Dermis blood vessel endothelial cell (primary cell): ENCODE measurements at places on chromosomes 12 and 14. TPM values are rescaled to one million over a fixed set of nuclear protein-coding genes. Genes with fewer than 3 reads are reported as not detected.

Gene RNASE1
- total RNA-seq = 28.6 and 64.0 TPM in 2 replicates

Gene TSPAN19
- under 0.01 TPM in 1 of 2 replicates, not detected in the other for total RNA-seq

Gene KRT83
- total RNA-seq = not detected in 2 replicates

Gene GPX2
- not detected in 2 replicates for total RNA-seq

Gene ACSM4
- not detected in 2 replicates for total RNA-seq

Gene CDH24
- 7.5 and 16.3 TPM in 2 replicates for total RNA-seq

Gene HOXC5
- total RNA-seq = not detected in 2 replicates

Gene PRKAB1
- total RNA-seq = 19.9 and 23.0 TPM in 2 replicates

Gene CELA1
- not detected in 2 replicates for total RNA-seq

Gene GLIPR1L1
- not detected in 2 replicates for total RNA-seq

Gene EIF2B1
- 77.3 and 96.1 TPM in 2 replicates for total RNA-seq

Gene WNT5B
- total RNA-seq = 0.28 and 1.5 TPM in 2 replicates

Gene GPR84
- total RNA-seq = under 0.01 and 0.05 TPM in 2 replicates

Gene TRPV4
- total RNA-seq = 1.4 and 2.5 TPM in 2 replicates

Gene USP44
- total RNA-seq = 3.4 and 5.4 TPM in 2 replicates
